ENCODE measurements at places on chromosomes 3 and 15. TPM values are rescaled to one million over a fixed set of nuclear protein-coding genes. Genes with fewer than 3 reads are reported as not detected.

The GABRG3 gene
- not detected for total RNA-seq

The MASP1 gene
- not detected for total RNA-seq

DNA sequence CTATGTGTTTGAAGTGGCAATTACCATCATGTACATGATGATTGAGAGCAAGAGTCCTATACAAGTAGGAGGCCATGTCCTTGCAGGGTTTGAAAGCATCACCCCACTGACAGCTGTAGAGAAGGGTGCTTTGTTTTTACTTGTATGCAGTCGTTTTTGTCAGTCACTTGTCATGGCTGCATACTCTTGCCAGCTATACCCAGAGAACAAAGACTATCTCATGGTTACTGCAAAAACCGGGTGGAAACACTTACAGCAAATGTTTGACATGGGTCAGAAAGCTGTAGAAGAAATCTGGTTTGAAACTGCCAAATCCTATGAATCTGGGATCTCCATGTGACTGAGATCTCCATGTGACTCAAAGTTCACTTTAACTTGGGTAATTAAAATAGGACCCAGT lies 6.9 kb upstream of the PSMA4 start:
- no peak overlapping the region for H3K27ac ChIP-seq
- H3K27me3 ChIP-seq = no peaks in the 10 kb centered on the region
- H3K4me1 ChIP-seq = no peaks in the 10 kb centered on the region
- no peak overlapping the region for H3K4me3 ChIP-seq
- no peaks in the 10 kb centered on the region for H3K36me3 ChIP-seq

The HESX1 gene
- total RNA-seq = 1.1 TPM

GRCh38 chr15:100902436-100903167 lies 16.6 kb upstream of the LRRK1 start:
- no peak overlapping the region for H3K4me3 ChIP-seq
- no peaks in the 10 kb centered on the region for H3K36me3 ChIP-seq
- no peak for DNase-seq
- peaks cover 3% of the 10 kb centered on the region for H3K27me3 ChIP-seq
- no peaks in the 10 kb centered on the region for H3K4me1 ChIP-seq
- H3K27ac ChIP-seq = no peak overlapping the region

DNA sequence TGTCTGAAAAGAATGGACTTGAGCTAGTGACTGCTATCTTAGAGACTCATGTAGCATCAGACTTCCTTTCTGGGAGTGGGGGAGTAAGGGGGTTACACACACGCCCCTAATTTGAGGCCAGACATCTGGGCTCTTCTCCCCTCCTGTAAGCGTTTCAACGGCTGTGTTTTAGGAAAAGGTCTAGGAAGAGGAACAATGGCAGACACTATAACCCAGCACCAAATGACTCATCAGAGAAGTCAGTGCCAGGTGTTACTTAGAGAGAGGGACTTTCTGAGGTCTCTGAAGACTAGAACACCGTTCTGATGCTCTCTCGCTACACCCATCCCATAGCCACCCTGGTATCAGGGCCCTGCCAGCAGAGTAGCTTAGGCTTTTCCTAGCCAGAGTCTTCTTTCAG lies 65.5 kb downstream of the SSUH2 start:
- DNase-seq = no peak
- H3K36me3 ChIP-seq = no peaks in the 10 kb centered on the region
- no peaks in the 10 kb centered on the region for H3K4me1 ChIP-seq
- no peaks in the 10 kb centered on the region for H3K27me3 ChIP-seq
- no peak overlapping the region for H3K4me3 ChIP-seq

- H3K36me3 ChIP-seq = no peaks in the 10 kb centered on the region
- H3K4me3 ChIP-seq = no peak overlapping the region
- H3K4me1 ChIP-seq = peaks cover 7% of the 10 kb centered on the region
- H3K27ac ChIP-seq = no peak overlapping the region
- no peak for DNase-seq
Measured at GRCh38 chr3:25849091-25849490, 59.2 kb downstream of the OXSM start.

The VGLL3 gene
- total RNA-seq = not detected

DNA sequence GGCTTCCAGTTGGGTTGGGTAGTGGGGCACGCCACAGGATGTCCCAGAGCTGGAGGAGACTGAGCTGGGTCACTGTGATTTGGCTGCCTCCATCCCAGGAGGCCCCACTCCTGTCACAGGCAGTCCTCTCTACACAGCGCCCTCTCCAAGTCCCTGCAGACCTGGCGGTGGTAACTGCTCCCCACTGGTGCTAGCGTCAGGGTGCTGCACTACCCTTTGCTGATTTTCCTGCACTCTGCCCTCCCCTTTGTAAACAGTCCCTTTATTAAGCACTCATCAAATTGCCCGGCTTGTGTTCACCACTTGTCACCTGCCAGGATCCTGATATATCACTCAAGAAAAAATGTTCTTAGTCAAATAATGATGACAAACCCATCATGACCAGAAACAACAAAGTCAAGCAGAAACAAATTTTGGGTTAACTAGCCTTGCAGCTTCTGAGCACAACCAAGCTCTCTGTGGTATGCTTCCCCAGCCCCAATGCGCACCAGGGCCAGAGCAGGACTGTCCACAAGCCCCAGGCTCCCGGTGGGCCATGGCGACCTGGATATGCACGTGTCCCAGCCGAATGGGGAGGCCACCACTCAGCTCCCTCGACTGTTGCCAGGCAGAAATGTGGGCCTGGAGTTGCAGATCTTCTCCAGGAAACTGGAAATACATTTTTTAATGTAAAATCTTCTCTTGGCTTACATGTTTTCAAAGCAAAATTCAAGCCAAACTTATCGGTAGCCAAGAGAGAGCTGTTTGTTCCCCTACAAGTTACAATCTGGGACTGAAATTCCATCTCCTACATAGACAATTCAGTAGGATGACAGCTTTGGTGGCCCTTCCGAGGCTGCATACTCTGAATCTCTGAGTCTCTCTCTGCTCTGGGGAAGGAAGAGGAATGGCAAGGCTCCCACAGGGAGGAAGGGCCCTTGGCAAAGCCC lies 24.5 kb downstream of the MEGF11 start:
- no peaks in the 10 kb centered on the region for H3K4me1 ChIP-seq
- H3K27ac ChIP-seq = no peak overlapping the region
- no peak for DNase-seq
- peaks cover 2% of the 10 kb centered on the region for H3K27me3 ChIP-seq

DNA sequence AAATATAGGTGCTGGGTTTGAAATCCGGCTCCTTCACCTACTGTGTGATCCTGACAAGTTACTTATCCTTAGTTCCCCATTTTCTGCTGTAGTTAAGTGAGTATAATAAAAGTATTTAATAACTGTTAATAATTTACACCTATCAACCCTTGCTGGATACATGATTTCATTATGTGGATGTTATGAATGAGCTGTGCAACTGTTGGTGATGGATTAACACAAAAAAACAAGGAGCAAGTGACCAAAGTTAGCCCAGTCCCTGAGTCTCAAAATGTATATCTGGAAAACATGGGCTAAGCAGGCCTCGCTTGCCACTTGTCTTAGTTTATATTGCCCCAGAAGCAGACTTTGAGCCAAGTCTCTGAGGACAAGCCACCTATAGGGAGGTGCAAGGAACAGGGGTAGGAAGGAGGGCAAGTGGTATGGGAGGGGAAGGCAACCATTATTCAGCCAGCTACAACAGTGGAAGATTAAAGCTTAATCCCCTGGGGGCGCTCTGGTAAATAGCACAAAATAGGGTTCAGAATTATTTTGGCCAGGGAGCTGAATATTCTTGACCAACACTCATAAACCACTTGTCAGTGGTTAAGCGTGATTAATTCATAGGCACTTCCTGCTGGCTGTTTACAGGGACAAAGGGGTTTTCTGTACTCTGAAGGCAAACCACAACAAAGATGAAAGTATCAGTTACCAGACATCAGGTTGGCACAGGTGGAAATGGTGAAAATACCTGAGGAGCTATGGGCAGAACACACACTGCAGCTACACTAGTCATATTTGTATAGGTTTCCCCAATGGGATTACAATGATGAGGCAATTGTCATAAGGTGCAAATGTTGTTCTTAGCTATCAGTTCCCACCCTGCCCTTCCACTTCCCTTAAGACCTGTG lies 76.2 kb downstream of the TRIM42 start:
- no peak for DNase-seq
- H3K27me3 ChIP-seq = no peaks in the 10 kb centered on the region
- no peak overlapping the region for H3K4me3 ChIP-seq
- peaks cover 6% of the 10 kb centered on the region for H3K4me1 ChIP-seq
- H3K36me3 ChIP-seq = no peaks in the 10 kb centered on the region

DNA sequence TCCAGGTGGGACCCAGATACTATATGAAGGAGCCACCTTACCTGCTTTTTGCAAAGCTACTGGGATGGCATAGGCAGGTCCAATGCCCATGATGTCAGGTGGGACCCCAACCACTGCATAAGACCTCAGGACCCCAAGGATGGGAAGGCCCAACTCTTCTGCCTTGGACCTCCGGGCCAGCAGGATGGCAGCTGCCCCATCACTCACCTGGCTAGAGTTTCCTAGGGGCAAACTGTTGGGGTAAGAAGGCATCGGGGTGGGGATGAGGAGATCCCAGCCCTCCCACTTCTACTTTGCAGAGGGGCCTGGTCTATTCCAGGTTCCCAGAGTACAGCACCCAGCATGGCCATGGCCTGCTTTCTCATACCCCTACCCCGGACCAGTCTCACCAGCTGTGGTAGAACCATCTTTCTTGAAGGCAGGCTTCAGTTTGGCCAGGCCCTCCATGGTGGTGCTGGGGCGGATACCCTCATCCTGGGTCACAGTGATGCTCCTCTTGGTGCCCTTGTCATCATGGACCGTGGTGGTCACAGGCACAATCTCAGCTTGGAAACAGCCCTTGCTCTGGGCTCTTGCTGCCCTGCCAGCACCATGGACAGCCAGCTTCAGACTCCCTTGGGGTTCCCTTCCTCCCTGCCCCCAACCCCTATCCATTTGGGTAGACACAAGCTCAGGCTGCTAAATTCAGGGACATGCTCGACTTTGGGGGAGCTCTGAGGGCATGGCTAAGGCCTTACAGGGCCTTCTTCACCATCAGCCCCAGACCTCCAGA lies 10.6 kb downstream of the ACAA1 start:
- peaks cover 35% of the 10 kb centered on the region for H3K36me3 ChIP-seq
- H3K4me3 ChIP-seq = no peak overlapping the region
- no peak overlapping the region for H3K27ac ChIP-seq
- no peaks in the 10 kb centered on the region for H3K27me3 ChIP-seq
- no peak for DNase-seq

GRCh38 chr15:74378848-74379247 lies 11.4 kb upstream of the CYP11A1 start:
- peak; percentile 88 for DNase-seq
- H3K27ac ChIP-seq = peak overlapping the region; percentile 42
- peaks cover 74% of the 10 kb centered on the region for H3K4me1 ChIP-seq
- H3K4me3 ChIP-seq = peak overlapping the region; percentile 12
- H3K36me3 ChIP-seq = no peaks in the 10 kb centered on the region
- no peaks in the 10 kb centered on the region for H3K27me3 ChIP-seq

GRCh38 chr3:53023072-53023823 lies 22.6 kb downstream of the SFMBT1 start:
- H3K4me3 ChIP-seq = no peak overlapping the region
- H3K36me3 ChIP-seq = peaks cover 4% of the 10 kb centered on the region
- peaks cover 65% of the 10 kb centered on the region for H3K4me1 ChIP-seq
- H3K27ac ChIP-seq = peak overlapping the region; percentile 45

Measured in activated CD4-positive, alpha-beta T cell treated with anti-CD3 and anti-CD28 coated beads for 36 hours (primary cell).